ENCODE measurements at places on chromosomes 5 and 9. TPM values are rescaled to one million over a fixed set of nuclear protein-coding genes. Genes with fewer than 3 reads are reported as not detected.

DNA sequence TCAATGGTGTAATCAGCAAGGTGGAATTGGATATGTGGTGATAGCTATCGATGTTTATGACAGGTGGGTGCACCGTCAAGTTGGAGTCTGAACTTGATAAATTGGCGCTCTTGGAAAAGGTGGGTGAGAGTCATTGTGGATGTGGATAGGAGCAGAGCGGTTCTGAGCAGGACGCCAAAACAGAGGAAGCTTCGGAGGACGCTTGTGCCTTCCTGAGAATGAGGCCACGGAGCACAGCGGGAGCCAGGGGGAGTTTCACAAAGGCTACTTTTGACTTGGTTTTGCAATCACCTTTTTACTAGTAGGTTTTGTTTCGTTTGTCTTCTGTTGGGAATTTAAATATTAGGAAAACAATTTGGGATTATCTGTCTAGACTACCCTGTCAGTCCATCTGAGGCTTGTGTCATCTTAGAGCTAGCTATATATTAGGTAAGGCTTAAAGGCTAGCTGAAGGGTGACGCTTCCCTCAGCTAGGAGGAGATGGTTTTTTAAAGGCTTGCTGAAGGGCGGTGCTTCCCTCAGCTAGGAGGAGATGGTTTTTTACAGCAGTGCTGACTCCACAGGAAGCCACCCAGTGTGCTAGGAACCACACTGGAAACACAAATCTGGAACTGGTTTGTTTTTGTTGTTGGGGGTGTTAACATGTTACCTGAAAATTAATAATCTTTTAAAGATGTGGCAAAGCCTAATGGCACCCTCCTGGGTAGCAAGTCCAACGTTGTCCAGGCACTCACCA is 142.4 kb upstream of the IRX4 start:
- no peak for DNase-seq

DNA sequence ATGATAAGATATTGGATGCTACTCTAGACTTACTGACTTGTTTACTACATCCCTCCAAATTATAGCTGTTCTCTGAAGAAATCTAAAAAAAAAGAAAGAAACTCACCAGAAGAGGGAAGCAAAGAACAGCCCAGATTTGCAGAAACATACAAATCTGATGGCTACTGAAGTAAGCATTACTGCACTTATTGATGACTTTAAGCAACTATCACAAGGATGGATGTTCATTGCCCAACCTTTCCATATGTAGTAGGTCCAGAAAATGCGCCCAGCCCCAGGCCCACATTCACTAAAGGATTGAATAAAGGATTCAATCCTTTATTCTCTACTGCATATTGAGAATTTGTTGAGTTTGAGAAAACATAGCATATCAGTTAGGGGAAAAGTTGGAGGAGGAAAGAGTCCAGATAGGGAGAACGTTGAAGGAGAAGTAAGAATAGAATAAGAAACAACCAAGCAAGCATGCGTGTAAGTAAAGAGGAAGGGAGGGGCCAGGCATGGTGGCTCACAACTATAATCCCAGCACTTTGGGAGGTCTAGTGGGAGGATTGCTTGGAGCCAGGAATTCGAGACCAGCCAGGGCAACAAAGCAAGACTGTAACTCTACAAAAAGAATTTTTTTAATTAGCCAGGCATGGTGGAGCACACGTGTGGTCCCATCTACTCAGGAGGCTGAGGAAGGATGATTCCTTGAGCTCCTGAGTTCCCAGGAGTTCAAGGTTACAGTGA is 33.8 kb upstream of the DTWD2 start:
- DNase-seq, result peak; percentile 33

GRCh38 chr9:129140397-129141065 is 29.3 kb downstream of the PTPA start:
- peak; percentile 51 for DNase-seq

DNA sequence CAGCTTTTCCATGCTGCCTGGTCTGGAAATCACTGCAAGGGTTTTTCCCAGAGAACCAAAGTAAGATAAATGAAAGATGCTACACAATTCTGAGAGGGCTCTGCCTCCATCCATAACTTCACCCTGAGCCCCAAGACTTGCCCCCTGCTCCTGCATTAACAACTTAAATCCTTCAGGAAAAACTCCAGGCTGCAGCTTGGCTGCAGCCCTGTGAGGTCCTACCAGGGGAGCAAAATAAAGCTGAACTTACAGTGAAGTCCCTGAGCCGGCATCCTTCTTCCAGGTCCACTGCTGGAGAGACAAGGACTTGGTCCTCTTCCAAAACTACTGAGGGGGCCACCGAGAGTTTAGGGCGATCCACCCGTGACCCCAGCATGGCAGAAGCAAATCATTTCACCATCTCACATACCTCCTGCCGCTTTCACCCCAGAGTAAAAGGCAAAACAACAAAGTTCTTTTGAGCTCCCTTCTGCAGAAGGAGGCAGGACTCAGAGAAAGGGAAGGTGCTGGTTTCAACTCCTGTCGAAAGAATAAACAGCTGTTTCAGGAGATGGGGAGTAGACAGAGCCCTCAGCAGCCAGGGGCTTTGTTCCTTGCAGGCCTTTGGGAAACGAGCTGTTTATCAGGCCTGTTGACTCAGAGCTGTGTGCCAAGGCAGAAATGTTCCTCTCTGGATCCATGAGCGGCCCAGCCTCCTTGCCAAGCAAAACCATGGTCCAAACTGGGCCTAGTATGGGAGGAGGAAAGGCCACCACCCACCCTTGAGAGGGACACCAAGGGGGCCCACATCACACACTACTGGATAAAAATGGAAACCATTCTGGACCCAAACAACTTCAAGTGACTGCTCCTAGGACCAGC is 20.6 kb downstream of the GGTA1 start:
- no peak for DNase-seq

- no peak for DNase-seq
These were observed 58.3 kb upstream of the PLPP1 start for GRCh38 chr5:55593115-55593472.

Gene CD180
- 1.1 TPM for polyA plus RNA-seq

Gene ANKDD1B
- 4.9 TPM for polyA plus RNA-seq

DNA sequence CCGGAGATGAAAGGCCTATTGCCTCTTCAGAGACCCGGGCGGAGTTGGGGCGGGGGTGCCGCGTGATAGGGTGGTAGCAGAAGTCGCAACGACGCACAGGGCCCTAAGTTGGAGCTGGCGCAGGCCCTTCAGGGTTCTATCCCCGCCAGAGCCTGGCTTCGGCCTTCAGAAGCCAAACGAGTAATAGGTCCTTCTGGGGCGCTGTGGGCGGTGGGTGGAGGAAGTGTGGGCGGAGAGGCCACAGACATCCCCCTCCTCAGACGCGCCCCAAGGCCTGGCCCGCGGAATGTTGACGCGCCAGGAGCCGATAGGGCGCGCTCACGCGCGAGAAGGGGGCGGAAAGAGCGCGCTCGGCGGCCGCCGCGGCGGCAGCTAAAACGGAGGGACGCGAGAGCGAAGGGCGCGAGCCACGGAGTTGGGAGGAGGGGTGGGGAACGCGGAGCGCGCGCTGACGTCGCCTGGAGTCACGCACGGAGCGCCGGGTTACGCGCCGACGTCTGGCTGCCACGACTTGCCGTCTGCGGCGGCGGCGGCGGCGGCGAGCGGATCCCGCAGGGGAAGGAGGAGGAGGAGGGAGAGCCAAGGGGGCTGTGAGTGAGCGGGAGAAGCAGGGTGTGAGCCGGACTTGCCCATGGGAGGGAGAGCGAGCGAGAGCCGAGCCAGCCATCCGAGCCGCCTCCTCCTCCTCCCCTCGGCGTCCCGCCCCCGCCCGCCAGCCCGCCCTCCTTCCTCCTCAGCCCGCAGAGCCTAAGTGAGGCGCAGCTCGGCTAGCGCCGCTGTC is 6.4 kb upstream of the PURA start:
- peak; percentile 95 for DNase-seq

GRCh38 chr5:133825631-133826289 is 142.7 kb downstream of the C5orf15 start:
- no peak for DNase-seq

Measured in left lung (tissue), 14 donors.